SK-N-MC (cell line): ENCODE measurements at places on chromosomes 7 and 10.

GRCh38 chr10:63605197-63605967, 84.2 kb downstream of the REEP3 start:
- DNase-seq = no peak

- no peak for DNase-seq
These were observed at the start of gene LZTS2 for GRCh38 chr10:100999742-101000126. LZTS2 (plus strand) TSS chr10:100999808; CDS start chr10:101002539, 2,731 bp downstream.

DNA sequence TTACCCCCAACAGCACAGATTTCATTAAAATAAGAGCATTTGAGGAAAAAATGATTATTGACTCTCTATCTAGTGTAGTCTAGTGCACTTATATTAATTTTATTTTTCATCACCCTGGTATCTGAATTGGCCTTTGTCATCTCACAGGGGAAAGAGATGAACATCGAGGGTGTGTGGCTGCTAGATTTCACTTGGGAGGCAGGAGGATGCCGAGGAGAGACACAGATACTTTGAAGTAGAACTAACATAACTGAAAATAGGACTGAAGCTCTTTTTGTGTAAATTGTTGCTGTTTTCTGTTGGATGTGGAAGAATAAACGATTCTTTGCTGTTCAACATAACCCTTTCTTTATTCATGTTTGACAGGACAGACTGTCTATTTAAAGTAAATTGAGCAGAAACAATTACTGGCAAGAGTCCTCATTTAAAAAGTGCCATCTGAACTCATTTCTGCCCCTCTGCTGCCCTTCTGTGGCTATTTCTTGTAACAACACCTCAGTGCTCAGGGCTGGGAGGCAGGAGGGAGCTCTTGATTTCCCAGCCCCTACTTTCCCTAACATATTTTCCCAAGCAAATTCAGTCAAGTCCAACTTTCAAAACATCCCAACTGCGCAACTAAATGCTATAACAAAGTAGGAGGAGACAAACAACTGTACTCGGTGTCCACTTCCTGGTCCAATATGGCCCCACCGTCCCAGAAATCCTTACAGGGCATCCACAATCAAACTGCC, 15.6 kb downstream of the LYZL1 start:
- DNase-seq = peak; percentile 66

DNA sequence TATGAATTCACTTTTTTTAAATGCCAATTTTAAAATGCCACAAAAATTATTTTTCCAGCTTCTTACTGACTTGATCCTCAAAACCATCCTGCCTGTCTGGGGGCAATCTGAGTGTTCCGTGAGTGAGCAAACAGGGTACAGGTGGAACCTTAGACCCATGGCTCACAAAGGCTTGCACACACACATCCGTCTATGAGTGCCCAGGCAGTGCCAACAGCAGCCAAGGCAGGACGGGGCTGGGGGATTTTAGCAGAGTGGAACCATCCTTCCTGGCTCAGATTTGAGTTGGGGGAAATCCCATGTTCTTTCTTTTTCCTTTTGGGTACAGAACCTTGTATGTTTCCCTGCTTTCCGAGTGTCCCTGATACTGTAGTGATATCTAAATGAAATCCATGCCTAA, 377.7 kb upstream of the MGMT start:
- no peak for DNase-seq

GRCh38 chr7:134396031-134396430, 62.9 kb downstream of the AKR1B1 start:
- DNase-seq = no peak

DNA sequence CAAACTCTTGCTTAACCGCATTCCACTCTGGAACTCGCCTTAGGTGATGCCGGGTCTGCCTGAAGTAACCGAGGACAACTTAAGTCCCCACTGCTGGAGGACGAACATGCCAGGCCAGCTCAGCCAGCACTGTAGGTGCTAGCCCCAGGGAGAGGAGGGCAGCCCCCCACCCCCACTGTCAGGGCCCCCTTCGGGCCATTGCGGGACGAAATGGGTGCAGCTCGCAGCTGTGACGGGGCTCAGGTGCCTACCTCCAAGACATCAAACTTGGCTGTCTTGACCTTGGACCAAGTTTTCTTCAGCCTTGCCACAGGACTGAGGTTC, 60.4 kb downstream of the CSGALNACT2 start:
- no peak for DNase-seq

GRCh38 chr10:133277277-133277992, 767 bp upstream of the ADAM8 start:
- DNase-seq = no peak

DNA sequence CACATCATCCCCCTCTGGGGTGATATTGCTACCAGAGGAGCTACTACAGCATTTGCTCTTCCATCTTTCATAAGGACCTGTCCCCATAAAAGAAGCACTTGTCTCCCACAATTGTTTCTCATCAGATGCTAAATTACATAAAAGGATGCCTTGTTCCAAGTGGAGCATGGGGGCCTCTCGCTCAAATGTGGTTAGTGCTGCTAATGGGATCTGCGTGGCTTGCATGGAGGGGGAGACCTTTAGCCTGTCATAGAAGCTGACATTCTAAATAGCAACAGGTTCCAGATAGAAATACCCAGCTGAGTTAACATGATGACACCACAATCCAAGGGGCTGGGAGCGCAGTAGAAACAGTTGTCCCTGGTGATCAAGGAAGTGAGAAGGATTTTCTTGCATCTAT, 257.9 kb downstream of the SFMBT2 start:
- no peak for DNase-seq

DNA sequence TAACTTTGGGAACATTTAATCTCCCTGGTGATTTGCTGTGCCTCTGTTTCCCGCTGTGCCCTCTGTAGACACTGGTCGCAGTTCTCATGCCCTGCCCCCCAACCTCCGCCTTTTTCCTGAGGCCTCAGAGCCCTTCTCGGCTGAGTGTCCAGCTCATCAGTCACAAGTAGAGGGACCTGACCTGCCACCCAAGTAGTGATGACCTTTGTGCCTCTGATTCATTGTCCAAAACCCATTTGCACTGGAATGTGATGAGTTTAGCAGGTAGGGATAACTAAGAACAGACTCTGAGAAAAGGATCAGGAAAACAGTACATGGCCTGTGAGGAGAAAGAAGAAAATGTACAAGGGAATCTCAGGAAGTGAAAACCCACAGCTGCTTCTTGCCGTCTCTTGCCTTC, 58.8 kb downstream of the LANCL2 start:
- DNase-seq = no peak

DNA sequence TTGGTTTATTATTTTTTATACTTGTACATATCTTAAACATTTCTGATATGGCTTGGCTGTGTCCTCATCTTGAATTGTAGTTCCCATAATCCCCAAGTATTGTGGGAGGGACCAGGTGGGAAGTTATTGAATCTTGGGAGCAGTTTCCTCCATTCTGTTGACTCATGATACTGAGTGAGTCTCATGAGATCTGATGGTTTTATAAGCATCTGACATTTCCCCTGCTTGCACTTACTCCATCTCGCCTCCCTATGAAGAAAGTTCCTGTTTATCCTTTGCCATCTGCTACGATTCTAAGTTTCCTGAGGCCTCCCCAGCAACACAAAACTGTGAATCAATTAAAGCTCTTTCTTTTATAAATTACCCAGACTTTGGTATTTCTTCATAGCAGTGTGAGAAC, 207.7 kb downstream of the TPK1 start:
- DNase-seq = no peak

DNA sequence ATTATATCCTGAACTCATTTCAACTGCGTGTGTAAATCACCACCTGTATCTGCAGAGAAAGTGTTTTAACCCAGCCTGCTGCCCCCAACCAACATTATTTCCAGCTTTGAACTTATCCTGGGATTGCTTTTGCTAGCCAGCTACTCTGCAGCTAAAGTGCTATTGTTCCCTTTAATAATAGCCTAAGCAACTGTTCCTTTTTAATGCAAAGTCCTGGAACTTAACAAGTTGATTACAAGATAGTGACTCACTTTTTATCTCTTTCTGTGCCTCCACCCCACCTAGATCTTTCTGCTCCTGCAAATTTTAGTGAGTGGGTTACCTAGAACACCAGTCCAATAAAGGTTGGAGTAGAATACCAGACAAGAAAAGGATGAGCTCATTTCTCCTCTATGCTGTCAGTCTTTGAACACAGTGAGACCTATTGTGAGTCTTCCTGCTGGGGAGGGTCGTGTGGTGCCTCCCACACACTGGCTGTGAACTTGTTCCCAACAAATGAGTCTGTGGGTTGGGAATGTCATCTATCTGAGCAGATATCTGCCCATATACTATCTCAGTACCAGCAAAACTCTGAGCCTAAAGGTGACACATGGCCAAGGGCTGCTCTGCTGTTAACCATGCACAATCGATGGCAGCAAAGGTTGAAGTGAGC, 137.7 kb downstream of the FAM204A start:
- DNase-seq = no peak

GRCh38 chr10:27819781-27820531, 74.3 kb upstream of the MKX start:
- DNase-seq = no peak

DNA sequence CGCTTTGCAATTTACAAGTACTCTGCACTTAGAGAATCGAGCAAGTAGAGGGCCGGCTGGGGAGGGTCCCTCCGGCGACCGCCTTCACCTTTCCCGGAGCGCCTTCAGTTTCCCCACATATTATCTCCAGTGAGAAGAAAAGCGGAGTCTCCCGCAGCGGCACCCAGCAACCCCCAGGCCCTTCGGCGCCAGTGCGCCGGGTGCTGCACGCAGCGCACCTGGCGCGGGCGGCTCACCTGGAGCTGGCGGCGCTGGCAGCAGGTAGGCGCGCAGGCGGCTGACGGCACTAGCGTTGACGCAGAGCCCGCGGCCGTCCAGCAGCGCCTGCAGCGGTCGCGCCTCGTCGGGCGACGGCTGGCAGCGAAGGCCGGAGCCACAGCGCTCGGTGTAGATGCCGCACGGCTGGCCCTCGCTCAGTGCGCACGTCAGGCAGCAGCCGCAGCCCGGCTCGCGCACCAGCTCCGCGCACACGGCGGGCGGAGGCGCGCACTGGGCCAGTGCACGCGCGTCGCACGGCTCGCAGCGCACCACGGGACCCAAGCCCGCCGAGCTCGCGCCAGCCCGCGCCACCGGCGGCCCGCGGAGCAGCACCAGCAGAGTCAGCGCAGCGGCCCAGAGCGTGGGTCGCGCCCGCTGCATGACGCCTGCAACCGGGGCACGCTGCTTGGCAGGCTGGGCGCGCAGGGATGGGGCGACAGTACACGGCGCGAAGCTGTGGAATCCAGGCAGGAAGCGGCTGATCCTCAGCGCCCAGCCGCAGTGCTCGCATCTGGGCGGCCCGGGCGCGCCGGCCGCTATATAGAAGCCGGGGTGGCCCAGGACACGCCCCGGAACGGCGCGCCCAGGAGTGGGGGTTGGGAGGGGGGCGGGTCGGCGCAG, at the start of gene IGFBP3:
TSS of gene IGFBP3 (minus strand) at position 771 of the 879 bp plus-strand sequence. CDS start at position 639, 132 bp downstream.
- DNase-seq = no peak

DNA sequence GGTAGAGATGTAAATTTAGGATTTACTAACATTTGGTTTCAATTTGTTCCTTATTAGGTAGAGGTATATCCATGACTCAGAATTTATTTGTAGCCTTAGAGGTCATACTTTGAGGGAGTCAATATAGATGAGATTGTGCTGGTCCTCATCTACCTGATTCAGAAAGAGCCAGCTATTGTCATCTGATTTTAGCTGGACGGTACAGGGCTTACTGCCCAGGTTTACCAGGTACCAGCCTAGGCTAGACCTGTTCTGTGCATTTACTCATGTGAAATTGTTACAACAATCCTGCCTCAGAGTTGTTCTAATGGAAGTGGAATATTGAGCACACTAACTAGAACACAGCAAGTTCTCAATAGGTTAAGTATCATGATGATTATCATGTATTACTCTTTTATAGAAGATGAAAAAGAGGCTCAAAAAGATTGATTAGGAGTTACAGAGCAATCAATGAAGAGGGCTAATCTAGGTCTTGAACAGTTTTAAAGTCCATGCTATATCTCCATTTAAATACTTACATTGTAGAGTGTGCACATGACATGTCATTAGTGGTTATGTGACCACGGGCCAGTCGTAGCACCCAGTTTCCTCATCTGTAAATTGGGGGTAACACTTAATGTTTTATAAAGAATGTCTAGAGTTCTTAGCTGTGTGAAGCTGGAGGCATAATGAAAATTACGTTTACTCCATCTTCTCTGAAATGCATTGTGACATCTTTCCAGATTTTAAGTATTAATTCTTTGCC, 42.1 kb downstream of the TRIM24 start:
- DNase-seq = no peak

DNA sequence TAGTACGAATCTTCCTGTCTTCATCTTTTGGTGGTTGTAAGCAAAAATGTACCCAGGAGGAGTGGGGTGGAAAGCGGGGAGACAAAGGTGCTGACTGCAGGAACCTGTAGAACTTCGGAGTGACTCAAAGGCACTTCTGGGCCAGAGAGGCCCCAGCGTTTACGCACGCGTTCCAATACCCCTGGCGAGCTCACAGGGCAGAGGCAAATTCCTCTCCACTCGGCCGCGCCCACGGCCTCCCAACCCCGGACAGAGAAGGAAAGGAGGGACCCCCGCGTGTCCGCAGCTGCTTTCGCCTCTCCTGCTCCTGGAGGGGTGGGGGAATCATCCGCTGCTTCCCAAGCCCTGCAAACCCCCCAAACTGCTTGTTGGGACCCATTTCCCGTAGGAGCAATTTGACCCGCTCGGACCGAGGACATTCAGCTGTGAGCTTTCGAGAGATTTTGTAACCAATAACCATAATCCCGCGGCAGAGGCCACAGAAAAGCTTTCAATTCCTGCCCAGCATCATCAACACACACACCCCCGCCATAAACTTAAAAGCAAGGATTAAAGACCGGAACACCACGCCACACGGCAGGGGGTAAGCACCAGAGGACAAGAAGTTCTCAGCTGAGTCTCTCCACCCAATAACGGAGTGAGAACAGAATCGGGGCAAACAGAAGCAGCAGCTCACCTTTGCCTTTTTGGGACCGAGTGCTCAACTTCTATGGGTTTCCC, 2.3 kb downstream of the IGF2BP3 start:
- DNase-seq = no peak

DNA sequence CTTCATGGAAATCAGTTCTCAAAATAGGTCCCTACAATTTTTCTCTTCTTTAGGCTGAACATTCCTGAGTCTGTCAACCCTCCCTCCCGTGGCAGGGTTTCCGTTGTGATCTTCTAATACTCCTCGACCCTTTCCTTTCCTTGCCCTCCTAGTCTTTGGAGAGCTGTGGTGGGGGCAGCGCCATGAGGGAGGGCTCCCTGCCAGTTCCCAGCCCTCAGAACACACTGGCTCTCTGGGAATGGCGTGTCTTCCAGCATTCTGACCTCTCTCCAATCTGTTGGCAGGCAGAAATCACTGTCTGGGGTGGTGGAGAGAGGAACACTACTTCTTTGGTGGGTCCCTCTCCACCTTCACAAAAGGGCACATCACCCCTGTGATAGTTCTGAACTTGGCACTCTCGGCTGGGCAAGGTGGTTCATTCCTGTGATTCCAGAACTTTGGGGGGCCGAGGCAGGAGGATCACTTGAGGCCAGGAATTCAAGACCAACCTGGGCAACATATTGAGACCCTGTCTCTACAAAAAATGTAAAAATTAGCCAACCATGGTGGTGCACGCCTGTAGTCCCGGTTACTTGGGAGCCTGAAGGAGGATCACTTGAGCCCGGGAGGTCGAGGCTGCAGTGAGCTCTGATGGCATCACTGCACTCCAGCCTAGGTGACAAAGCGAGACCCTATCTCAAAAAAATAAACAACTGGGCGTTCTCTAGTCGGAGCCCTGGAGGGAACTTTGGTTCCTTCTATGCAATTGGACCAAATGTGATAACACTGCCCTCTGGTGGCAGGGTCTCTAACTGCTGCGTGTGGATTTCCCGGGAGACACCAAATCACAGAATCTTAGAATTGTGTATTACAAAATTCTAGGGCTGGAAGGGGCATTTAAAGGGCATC, 13.1 kb upstream of the ARPC1A start:
- peak; percentile 42 for DNase-seq
